ENCODE measurements at places on chromosomes 13 and 19.
A peak's percentile ranks its signal among the peaks of the same experiment; 100 is the strongest.

DNA sequence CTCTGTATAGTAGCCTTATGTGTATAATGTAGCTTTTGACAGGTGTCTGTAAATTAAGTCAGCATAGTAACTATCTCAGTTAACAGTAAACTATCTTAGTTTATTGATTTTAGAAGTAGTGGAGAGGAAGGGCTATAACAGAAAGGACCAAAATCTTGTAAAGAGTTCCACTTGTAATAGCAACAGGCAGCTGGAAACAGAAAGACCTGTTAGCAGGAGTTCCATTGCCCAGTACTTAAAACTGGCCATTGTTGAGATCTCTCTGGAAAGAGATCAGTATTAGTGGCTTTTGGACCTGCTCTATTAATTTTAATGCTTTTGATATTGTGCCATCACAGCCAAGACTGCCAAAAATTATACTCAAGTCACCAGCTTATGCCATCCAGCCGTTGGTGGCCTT is 32.0 kb upstream of the GARRE1 start:
- no peak for DNase-seq

DNA sequence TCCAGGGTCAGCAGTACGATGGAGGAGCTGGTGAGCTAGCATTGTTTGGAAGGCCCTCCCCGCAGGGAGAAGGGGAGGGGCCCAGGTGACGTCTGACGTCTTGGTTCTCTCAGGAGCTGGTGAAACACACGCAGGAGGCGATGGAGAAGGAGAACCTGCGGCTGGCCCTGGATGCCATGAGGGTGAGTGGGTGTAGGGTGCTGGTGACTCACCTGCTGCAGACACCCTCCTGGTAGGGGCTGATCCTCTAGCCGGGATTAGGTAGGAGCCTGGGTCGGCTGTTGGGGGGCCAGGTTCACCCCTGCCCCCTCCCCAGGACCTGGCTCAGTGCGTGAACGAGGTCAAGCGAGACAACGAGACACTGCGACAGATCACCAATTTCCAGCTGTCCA is 55.8 kb downstream of the VAV1 start:
- DNase-seq: no peak

DNA sequence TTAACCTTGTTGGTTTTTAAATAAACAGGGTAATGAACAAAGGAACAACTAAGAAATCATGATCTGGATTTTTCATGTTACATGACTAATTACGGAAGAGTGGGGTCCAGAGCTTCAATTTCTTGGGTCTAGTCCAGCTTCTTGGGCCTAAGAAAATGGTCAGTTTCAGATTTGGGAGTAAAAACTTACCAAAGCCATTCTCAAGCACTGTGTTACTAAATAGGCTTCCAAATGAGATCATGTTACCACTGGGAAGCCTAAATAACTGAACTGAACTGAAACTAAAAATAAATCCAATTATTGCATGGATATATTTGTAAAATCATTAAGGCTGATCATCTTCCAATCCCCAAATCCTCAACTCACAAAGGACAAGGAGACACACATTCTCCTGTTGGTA is 13.9 kb downstream of the TBC1D4 start:
- no peak for DNase-seq

DNA sequence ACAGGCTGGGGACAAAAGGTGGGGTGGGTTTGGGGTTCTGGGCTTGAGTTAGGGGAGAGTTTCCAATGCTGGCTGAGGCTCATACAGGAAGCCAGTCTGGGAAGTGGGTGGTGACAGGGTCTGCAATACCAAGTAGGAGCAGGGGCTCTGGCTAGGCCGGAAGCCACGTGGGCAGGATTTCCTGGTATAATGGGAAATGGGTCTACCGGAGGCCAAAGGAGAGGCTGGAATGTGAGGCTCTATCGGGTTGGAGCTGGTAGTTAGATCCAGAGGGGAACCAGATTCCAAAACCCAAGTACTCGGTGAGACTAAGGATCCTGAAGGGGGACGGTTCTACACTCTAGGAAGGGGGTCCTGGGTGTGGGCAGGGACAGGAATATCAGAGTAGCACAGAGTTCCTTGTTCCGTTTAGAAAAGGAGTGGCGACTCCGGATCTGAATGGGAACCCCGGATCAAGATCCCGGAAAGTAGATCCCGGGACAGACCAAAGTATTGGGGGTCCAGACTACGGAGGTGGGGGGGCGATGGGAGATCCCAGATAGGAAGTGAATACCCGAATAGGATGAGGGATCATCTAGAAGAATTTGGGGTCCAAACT is 802 bp downstream of the CDC37 start:
- DNase-seq: no peak

GRCh38 chr13:60226507-60226906 is 62.8 kb upstream of the DIAPH3 start:
- no peak for DNase-seq

DNA sequence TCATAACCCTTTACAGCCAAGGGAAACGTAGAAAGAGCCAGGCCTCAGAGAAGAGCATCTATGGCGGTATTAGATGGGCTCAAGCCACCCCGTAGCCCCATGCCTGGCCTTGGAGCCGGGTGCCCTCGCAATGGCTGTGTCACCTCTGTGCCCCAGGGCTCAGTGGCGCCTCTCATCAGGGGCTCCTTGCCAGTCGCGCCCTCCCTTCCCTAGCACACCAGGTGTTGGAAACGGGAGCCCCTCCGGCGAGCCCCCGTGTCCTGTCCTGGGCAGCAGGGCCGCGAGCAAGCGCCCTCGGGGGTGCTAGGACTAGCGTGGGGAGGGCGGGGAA is 453 bp downstream of the ZNF256 start:
- DNase-seq: peak; percentile 15

- DNase-seq: no peak
These were observed 1.7 kb upstream of the PRX start for GRCh38 chr19:40414542-40415535.

DNA sequence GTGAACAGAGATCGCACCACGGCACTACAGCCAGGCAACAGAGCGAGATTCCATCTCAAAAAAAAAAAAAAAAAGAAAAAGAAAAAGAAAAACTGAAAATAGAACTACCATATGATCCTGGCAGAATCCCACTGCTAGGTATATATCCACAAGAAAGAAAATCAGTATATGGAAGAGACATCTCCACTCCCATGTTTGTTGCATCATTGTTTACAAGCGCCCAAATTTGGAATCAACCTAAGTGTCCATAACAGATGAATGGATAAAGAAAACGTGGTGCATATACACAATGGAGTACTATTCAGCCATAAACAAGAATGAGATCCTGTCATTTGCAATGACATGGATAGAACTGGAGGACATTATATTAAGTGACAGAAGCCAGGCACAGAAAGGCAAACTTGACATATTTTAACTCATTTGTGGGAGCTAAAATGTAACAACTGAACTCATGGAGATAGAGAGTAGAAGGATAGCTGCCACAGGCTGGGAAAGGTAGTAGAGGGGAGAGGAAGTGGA is 26.1 kb downstream of the DYRK1B start:
- no peak for DNase-seq

DNA sequence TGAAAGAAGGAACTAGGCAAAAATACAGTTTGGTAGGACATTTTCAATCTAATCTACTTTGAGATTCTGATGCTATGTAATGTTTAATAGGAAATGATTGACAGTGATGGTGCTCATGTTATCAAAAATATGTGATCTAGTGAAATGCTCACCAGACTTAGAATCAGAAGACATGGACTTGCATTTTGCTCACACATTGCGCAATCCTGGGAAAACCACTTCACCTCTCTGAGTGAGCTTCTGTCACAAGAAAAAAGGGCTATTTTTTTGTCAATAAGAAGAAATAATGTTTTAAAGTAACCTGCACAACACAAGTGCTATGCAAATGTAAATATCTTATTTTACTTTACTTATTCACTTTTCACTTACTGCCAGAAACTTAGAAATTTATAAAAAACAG is 380.9 kb upstream of the HTR2A start:
- no peak for DNase-seq

GRCh38 chr19:55348317-55349034 is 6.0 kb downstream of the COX6B2 start:
- no peak for DNase-seq
